Thoracic aorta (tissue), 2 donors: ENCODE measurements at places on chromosomes 3 and 15. TPM values are rescaled to one million over a fixed set of nuclear protein-coding genes. Genes with fewer than 3 reads are reported as not detected.

- H3K27me3 ChIP-seq, result no peaks in the 10 kb centered on the region
- no peak overlapping the region for H3K27ac ChIP-seq
- H3K4me3 ChIP-seq, result no peak overlapping the region
Measured at GRCh38 chr3:40582401-40583027, 57.8 kb downstream of the ZNF621 start.

Gene LMOD3
- total RNA-seq, result not detected

Gene CCRL2
- 0.41 TPM for total RNA-seq

- no peaks in the 10 kb centered on the region for H3K27me3 ChIP-seq
- H3K27ac ChIP-seq, result no peak overlapping the region
- no peaks in the 10 kb centered on the region for H3K36me3 ChIP-seq
- DNase-seq, result no peak
- H3K4me3 ChIP-seq, result no peak overlapping the region
Measured at GRCh38 chr3:130085881-130086280, 4.2 kb downstream of the ALG1L2 start.

Gene RASL12
- total RNA-seq, result 211 TPM

- no peaks in the 10 kb centered on the region for H3K36me3 ChIP-seq
- DNase-seq, result no peak
- H3K4me1 ChIP-seq, result no peaks in the 10 kb centered on the region
- H3K27me3 ChIP-seq, result no peaks in the 10 kb centered on the region
- no peak overlapping the region for H3K27ac ChIP-seq
Measured at GRCh38 chr3:68249265-68249664, 594.9 kb upstream of the SUCLG2 start.

Gene VPS18
- total RNA-seq, result 26.0 TPM

Gene ANKUB1
- total RNA-seq, result not detected

Gene RAB6B
- 4.0 TPM for total RNA-seq

- no peaks in the 10 kb centered on the region for H3K4me1 ChIP-seq
- DNase-seq, result no peak
- H3K27me3 ChIP-seq, result no peaks in the 10 kb centered on the region
- H3K36me3 ChIP-seq, result no peaks in the 10 kb centered on the region
Measured at GRCh38 chr3:18245721-18246120, 179.4 kb downstream of the SATB1 start.

Gene DUOXA2
- not detected for total RNA-seq

DNA sequence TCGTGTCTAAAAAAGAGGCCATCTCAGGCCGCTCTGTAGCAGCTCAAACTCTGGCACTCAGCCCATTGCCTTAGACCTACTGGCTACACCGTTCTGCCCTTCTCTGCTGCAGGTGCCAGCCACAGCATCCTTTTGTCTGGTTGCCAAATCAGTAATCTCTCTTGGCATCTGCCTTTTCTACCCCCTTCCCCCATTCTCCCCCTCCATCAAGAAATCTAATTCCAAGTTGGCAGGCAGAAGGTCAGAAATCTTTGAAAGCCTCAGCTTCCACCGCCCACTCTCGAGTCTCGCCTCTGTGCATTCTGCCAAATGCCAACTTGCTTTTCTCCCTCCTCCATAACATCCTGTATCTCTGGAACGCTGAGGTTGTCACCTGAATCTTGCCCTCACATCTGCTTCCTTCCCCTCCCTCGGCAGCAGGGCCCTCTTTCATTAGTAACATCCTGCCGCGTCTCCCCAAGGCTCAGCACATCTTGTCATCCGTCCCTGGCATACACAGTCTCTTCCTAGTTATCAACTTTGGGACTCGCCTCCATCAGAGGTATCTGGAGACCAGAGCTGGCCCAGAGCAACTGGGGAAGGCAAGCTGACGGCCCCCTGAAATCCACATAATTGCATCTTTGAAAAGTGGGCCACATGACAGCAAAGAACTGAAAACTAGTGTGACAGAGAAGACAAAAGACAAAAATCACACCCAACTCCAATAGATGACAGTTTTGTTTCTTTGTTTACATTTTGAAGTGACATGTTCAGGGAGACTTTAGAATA, 312.0 kb upstream of the CCDC54 start:
- no peaks in the 10 kb centered on the region for H3K27me3 ChIP-seq
- peaks cover 41% of the 10 kb centered on the region for H3K4me1 ChIP-seq
- H3K36me3 ChIP-seq, result no peaks in the 10 kb centered on the region
- no peak overlapping the region for H3K27ac ChIP-seq
- DNase-seq, result no peak

Gene TNNC1
- 1.5 TPM for total RNA-seq

Gene FBXL22
- total RNA-seq, result 21.2 TPM
